ENCODE measurements at places on chromosomes 13 and 19.

DNA sequence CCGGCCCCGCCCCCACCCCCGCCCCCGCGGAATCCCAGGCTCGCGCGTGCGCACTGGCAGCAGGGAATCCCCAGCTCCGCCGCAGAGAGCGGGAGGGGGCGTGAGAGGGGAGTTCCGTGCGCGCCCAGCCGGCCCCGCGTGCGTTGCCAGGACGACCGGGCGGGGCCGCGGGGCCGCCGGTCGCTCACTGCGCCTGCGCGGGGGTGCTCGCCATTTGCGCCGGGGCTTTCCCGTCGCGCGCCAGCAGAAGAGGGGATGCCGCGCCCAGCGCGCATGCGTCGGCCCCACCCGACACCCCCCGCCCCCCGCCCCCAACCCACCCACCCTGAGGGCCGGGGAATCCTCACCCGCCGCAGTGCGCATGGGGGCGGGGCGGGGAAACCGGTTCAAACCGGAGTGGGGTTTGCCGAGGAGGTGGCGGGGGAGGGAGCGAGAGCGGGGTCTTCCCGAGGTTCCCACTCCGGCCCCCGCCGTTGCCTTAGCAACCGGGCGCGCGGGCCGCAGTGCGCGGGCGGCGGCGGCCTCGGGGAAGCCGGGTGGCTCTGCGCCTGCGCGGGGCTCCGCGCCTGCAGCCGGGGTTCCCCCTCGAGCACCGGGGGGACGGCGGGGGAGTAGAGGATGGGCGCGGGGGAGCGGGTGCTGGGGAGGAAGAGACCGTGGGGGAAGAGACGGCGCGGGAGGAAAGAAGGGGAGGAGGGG is 15.1 kb downstream of the CCDC124 start:
- peak; percentile 95 for DNase-seq

GRCh38 chr19:41845001-41845050 is at the start of gene DMRTC2:
DMRTC2 (plus strand) TSS chr19:41845042; CDS start chr19:41847429, 2,387 bp downstream.
- no peak for DNase-seq

DNA sequence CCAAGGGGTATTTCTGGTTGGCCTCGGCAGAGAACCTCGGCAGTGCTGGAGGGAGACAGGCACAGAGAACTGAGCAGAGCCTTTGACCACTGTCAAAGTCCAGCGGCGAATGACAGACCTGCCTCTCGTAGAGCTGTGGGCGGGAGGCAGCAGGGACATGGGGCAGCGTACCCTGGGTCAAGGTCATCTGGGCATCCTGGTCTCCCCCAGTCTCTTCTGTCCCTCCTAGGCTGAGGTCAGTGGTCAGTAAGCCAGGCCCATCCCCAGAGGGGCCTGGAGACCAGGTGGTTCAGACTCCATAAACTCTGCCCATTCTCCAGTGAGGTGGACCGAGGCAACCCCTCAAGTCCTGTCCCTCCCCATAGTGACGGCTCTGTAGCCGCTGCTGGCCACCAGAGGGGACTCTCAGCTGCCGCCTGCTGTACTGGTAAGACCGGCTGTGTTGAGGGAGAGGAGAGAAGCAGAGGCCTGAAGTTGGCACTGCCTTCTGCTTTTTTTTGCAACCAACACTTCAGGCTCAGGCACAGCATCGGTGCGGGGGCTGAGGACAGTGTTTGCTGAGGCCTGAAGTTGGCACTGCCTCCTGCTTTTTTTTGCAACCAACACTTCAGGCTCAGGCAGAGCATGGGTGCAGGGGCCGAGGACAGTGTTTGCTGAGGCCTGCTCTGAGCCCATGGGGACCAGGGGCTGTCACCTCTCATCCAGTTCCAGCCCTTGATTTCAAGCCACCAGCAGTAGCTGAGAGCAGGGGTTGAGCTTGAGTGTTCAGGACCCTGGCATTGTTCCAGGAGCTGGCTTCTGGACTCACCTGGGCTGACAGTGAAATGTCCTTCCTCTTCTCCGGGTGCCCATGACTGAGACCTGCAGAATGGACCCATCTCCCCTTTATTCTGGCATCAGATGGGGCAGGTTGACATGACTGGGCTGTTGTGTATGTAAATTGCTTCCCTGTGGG is at the start of gene PGLYRP2:
TSS of gene PGLYRP2 (minus strand) at position 111 of the 955 bp plus-strand sequence. CDS start 130 bp downstream, outside the sequence.
- no peak for DNase-seq

- DNase-seq, result no peak
These were observed 69.3 kb downstream of the CHST8 start for GRCh38 chr19:33691030-33691427.

DNA sequence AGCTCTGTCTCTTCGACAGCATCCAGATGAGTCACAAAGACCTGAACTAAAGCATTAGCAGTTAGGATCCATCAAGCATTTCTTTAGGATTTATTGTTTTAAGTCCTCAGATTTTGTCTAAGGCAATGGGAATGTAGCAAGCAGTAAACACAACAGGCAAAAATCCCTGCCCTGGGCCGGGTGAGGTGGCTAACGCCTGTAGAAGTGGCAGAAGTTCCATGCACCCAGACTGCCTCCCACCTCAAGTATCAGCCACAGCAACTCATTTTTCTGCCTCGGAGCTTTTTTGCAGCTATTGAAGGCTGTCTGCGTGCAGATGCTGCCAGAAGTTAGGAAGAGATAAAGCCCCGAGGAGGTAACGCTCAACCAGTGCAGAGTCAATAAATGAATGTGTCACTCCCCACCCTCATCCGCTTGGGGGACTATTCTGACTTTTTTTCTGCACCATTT is 47.1 kb upstream of the MRI1 start:
- peak; percentile 14 for DNase-seq

- no peak for DNase-seq
These were observed 19.9 kb upstream of the ARHGEF7 start for GRCh38 chr13:111095031-111095840.
